ENCODE measurements at places on chromosomes 16 and 17.

DNA sequence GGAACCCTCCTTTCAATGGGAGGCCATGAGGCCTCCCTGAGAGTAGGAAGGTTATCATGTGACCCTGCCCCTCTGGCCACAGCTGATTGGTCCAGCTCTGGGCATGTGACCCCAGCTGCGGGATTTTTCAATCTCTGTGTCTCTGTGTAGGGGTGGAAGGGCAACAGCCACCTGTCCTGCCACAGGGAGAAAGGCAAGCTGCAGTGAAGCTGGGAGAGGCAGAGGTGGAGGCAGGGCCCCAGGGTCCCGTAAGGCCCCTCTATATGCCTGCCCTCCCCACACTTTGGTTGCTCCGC, 10.9 kb downstream of the DNAAF8 start:
- no peak for DNase-seq

DNA sequence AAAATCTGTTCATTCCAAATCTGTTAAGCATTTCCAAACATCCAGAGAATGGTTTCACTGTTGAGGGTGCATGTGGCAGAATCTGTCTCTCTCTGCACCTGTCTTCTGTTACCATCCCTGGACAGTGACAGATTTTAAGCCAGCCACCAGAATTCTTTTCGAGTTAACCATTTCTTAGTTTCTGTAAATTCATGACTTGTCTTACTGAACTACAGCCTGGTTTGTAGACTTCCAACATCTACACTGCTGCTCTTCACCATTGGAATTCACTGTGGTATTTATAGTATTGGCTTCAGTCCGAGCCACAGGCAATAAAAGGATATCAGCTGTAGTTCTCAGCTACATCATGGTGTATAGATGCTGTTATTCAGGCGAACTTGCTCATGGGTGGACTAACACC, 47.6 kb downstream of the GOSR1 start:
- DNase-seq: no peak

DNA sequence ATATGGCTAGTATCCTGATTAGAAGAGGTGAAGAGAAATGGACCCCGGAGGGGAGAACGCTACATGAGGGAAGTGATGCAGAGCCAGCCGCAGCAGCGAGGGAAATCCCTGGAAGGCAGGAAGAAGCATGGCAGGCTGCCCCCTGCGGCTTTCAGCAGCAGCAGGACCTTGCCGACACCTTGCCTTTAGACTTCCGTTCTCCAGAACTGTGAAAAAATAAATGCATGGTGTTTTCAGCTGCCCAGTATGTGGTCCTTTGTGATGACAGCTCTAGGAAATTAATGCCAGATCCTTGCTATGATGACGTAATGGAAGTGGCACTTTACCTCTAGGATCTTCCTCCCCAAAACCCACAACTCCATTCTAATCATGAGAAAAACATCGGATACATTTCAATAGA, 9.7 kb upstream of the ZFP1 start:
- DNase-seq: peak; percentile 36

GRCh38 chr16:1757714-1758461, 13.5 kb downstream of the NME3 start:
- DNase-seq: no peak

GRCh38 chr16:84218176-84218823, 21.5 kb downstream of the KCNG4 start:
- no peak for DNase-seq

DNA sequence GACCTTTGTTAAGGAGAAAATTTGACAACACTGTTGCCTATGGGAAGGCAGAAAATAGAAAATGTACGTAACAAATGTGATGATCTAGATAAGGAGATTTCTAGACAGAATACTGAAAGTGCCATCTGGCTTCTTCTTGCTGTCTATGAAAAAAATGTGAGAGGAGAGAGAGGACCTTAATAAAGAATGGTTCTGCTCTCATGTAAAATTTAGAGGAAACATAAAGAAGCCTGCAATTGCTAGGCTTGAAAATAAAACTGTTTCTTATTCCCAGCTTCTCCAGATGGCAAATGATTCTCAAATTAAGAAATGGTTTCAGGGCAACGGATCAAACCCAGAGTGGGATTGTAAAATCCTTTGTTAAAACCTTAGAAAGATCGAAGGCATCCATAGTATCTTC, 128.5 kb downstream of the CDK5R1 start:
- no peak for DNase-seq

GRCh38 chr16:49502136-49502881, 128.7 kb downstream of the C16orf78 start:
- no peak for DNase-seq

GRCh38 chr16:49330562-49331201, 42.9 kb upstream of the C16orf78 start:
- DNase-seq: no peak

Measured in NCI-H2107 (cell line).